ENCODE measurements at places on chromosomes 5 and 9. TPM values are rescaled to one million over a fixed set of nuclear protein-coding genes. Genes with fewer than 3 reads are reported as not detected.

Gene NMUR2
- not detected for polyA plus RNA-seq

Gene SLC24A2
- polyA plus RNA-seq: not detected

Gene OTULINL
- 4.1 TPM for polyA plus RNA-seq

Gene LIFR
- polyA plus RNA-seq: 6.8 TPM

GRCh38 chr5:18749763-18750162 lies 1115.5 kb downstream of the TAF11L14 start:
- DNase-seq: no peak

DNA sequence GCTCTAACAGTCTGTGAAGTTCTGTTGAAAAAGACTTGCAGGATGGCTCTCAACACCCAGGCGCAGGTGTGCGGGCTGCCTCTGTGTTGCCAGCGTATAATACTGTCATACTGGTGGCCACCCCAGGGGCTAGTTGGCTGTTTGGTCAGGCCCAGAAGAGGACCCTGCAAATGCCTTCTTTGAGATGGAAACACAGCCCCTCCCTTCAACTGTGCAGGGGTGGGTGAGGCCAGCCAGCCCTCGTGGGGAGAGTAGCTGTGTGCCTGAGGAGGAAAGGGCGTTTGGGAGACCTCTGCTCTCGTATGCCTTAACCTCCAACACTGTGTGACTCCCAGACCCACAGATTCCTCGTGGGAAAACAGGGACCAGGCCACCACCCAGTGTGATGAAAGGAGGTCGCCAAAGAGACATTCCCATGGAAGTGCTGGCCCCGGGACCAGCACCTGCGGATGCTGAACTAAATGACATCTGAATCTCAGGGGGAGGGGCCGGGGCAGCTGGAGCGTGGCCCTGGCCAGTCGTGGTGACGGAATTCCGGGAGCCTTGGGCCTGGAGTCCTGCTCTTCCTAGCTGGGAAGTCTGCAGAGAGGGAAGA lies 11.3 kb upstream of the SCGB3A1 start:
- no peak for DNase-seq

DNA sequence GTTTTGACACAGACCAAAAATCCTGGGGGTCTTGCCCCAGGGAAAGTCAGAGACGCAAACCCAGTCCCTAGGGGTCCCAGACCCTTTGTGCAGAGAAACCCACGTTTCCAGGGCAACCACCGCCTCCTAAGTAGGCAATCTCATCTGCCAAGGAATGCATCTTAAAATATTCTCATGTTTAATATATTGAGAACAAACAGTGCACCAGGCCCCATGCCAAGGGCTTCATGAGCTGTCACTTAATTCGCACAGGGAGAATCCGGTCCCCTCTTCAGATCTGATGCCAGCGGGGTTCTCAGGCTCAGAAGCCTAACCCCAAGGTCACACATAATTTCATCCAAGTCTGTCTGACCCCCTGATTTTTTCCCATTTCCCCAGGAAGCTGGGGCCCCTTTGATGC lies 28.8 kb downstream of the CPLX2 start:
- no peak for DNase-seq

DNA sequence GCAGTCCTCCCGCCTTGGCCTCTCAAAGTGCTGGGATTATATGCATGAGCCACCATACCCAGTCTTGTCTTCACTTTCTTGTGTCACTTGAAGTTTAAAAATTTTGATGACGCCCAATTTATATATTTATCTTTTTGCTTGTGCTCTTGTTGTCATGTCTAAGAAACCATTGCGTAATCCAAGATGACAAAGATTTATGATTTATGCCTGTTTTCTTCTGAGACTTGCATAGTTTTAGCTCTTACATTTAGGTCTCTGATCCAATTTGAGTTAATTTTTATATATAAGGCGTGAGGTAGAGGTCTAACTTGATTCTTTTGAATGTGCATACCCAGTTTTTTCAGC lies 18.6 kb downstream of the ANKHD1 start:
- DNase-seq: no peak

- no peak for DNase-seq
Observed at GRCh38 chr9:121194730-121195129, 6.9 kb downstream of the RAB14 start.

- no peak for DNase-seq
Observed at GRCh38 chr5:164784230-164784629, 1278.8 kb downstream of the MAT2B start.

DNA sequence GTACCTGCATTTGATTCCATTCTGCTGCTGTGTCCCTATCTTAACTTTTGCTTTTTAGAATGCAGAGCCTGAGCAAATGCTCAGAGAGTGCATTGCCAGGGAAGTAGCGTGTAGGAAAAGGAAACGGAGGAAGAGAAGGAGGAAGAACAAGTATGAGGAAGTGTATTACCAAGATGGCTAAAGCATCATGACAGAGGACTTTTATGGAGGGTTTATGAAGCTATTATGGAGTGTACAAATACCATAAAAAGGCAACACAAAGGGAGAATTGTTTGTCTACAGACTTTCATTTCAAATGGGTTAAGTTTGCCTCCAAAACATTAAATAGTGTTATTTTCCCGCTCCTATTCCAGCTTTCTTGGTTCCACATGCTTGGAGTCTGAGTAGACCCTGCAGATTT lies 1899.8 kb upstream of the NUDT12 start:
- DNase-seq: no peak

DNA sequence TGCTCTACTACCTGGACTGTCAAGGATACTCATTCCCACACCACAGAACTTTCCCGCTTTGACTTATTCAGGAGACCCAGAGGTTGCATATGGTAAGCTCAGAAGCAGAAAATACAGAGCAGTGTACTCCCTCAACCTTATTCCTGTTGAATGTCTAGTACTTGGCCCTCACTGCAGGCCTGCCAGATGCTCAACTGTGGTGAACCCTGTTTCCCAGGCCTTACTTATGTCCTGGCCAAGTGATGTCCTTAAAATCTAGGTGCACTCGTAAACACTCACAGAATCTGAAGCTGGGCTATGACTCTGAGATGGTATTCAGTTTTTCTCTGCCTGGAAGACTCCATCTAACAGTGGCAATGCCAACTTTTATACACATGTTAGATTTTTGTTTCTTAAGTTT lies 21.0 kb downstream of the DIAPH1 start:
- no peak for DNase-seq

Data from BJ (cell line).